ENCODE measurements at places on chromosomes 3 and 15. TPM values are rescaled to one million over a fixed set of nuclear protein-coding genes. Genes with fewer than 3 reads are reported as not detected.

Gene KIF7
- 13.9 TPM for total RNA-seq

Gene PLA2G4D
- not detected for total RNA-seq

Gene TRIM42
- not detected for total RNA-seq

Gene GRK7
- total RNA-seq, result not detected

GRCh38 chr3:122215592-122216298 is 32.3 kb downstream of the CASR start:
- H3K4me3 ChIP-seq, result no peak overlapping the region
- peaks cover 13% of the 10 kb centered on the region for H3K27me3 ChIP-seq
- no peaks in the 10 kb centered on the region for H3K4me1 ChIP-seq

DNA sequence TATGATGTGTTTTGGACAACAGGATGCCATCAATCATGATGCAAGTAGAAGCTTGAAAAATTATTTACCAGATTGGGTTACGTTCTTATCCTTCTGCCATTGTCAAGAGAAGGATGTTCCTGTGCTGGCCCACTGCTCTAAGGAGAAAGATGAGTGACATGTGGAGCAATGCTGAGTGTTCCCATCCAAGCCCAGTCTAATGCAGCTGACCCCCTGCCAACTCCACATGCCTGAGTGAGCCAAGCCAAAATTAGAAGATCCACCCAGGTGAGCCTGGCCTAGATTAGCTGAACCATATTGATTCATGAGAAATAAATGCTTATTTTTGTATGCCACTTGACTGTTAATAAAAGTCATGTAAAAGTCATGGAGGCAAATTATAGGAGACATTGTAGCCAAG is 446.5 kb downstream of the CNTN3 start:
- H3K27me3 ChIP-seq, result no peaks in the 10 kb centered on the region
- no peaks in the 10 kb centered on the region for H3K36me3 ChIP-seq
- no peaks in the 10 kb centered on the region for H3K4me1 ChIP-seq
- no peak overlapping the region for H3K27ac ChIP-seq
- DNase-seq, result no peak

DNA sequence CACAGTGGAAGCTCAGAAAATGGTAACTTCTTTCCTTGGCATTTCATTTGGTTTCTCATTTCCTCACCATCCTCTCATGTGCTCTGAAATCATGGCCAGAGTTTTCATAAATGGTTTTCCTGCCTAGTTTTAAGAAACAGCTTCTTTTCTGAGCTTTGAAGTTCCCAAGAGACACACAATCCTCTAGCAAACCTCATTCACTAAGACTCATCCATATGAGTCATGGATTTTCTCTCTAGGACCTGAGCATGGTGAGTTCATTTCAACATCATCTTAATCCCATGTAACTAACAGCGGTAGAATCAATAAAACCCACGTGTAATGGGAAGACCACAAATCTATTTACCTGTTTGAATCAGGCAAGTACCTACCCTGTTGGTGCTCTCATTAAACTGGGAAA is 274.5 kb upstream of the LRTM1 start:
- H3K4me1 ChIP-seq, result peaks cover 19% of the 10 kb centered on the region
- no peaks in the 10 kb centered on the region for H3K27me3 ChIP-seq
- no peaks in the 10 kb centered on the region for H3K36me3 ChIP-seq

- peak; percentile 57 for DNase-seq
- peaks cover 27% of the 10 kb centered on the region for H3K4me1 ChIP-seq
- H3K4me3 ChIP-seq, result no peak overlapping the region
- peaks cover 22% of the 10 kb centered on the region for H3K36me3 ChIP-seq
- no peak overlapping the region for H3K27ac ChIP-seq
Observed at GRCh38 chr3:127611251-127611650, 13.0 kb downstream of the MCM2 start.

- H3K27me3 ChIP-seq, result no peaks in the 10 kb centered on the region
- no peak for DNase-seq
- H3K4me1 ChIP-seq, result peaks cover 42% of the 10 kb centered on the region
- no peak overlapping the region for H3K4me3 ChIP-seq
- H3K27ac ChIP-seq, result no peak overlapping the region
Observed at GRCh38 chr3:125398952-125399351, 23.8 kb upstream of the ZNF148 start.

DNA sequence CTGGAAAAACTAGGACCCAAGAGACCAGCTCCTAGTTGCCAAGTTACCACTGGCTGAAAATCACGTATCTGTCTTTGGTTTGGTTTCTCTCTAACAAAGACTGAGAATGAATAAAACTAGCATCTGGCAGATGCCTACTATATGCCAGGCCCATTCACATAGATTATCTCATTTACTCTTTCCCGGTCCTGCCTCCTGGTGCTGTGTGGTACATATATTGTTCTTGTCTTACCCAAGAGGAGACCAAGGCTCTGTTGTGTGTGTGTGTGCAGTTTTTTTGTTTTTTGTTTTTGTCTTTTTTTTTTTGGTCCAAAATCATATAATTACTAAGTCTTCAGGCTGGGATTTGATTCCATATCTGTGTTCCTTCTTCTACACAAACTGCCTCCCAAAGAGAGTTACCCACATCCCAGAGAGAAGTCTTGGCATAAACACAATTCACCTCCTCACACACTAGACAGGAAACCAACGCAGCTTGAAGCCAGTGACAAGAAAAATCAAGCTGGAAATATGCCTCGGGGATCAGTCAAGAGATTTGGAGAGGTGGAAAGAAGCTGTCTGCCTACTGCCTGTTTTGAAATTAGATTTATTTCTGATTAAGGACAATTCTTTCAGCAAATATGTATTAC is 891 bp downstream of the AHSG start:
- H3K36me3 ChIP-seq, result no peaks in the 10 kb centered on the region
- H3K4me1 ChIP-seq, result peaks cover 38% of the 10 kb centered on the region
- H3K27me3 ChIP-seq, result peaks cover 9% of the 10 kb centered on the region
- no peak for DNase-seq
- no peak overlapping the region for H3K4me3 ChIP-seq

DNA sequence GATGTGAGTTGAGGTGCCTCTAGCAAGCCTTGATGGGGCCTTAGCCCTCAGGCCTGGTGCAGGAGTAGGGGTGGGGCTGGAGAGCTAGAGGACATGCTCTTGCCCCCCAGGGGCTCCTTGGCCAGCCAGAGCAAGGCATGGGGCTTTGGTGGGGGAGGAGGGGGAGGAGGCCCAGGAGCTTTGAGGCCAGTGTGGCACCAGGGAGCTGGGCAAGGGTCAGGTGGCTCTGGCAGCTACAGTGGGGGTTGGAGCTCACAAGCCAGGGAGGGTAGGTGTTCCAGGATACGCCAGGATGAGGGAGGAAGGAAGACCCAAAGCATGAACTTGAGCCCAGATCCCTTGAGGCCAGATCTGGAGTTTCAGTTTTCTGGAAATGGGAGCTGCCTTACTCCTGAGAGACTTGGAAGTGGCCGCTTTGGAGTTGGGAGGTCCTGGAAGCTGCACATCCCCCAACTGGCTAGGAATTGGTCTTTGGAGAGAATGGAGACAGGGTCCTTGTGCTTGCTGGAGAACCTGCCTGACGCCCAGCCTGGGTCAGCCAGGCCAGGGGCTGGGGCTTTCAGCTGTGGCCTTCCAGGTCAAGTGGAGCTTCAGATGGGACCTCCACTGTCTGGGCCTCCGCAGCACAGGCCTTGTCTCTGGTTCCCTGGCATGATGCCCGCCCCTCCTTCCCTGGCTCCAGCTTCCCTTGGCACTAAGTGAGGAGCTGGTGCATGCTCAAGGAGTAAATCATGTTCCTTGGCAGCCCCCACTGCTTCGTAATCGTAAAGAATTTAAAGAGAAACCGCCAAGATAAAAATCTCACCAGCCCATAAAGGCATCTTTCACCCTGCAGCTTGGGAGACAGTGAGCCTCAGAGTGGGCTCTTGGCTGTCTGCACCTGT is 8.7 kb downstream of the SEMA3F start:
- H3K27me3 ChIP-seq, result no peaks in the 10 kb centered on the region
- peak overlapping the region; percentile 93 for H3K27ac ChIP-seq
- H3K4me1 ChIP-seq, result peaks cover 74% of the 10 kb centered on the region
- H3K36me3 ChIP-seq, result no peaks in the 10 kb centered on the region
- peak overlapping the region; percentile 28 for H3K4me3 ChIP-seq

GRCh38 chr15:83592370-83593040 is 61.4 kb upstream of the ADAMTSL3 start:
- DNase-seq, result no peak
- no peak overlapping the region for H3K27ac ChIP-seq
- no peaks in the 10 kb centered on the region for H3K27me3 ChIP-seq
- no peak overlapping the region for H3K4me3 ChIP-seq
- H3K36me3 ChIP-seq, result no peaks in the 10 kb centered on the region

GRCh38 chr15:48469681-48470080 is 138.5 kb downstream of the DUT start:
- no peaks in the 10 kb centered on the region for H3K27me3 ChIP-seq
- DNase-seq, result no peak
- peak overlapping the region; percentile 93 for H3K27ac ChIP-seq
- no peak overlapping the region for H3K4me3 ChIP-seq
- peaks cover 82% of the 10 kb centered on the region for H3K36me3 ChIP-seq

- no peak overlapping the region for H3K27ac ChIP-seq
- no peak for DNase-seq
- H3K4me1 ChIP-seq, result peaks cover 19% of the 10 kb centered on the region
- no peak overlapping the region for H3K4me3 ChIP-seq
- H3K27me3 ChIP-seq, result peaks cover 2% of the 10 kb centered on the region
Observed at GRCh38 chr3:55491296-55491816, 4.2 kb upstream of the WNT5A start.

- H3K4me1 ChIP-seq, result peaks cover 39% of the 10 kb centered on the region
- peaks cover 1% of the 10 kb centered on the region for H3K27me3 ChIP-seq
- H3K4me3 ChIP-seq, result no peak overlapping the region
- no peak for DNase-seq
- no peak overlapping the region for H3K27ac ChIP-seq
Observed at GRCh38 chr3:122941228-122942206, 86.0 kb downstream of the SEMA5B start.

DNA sequence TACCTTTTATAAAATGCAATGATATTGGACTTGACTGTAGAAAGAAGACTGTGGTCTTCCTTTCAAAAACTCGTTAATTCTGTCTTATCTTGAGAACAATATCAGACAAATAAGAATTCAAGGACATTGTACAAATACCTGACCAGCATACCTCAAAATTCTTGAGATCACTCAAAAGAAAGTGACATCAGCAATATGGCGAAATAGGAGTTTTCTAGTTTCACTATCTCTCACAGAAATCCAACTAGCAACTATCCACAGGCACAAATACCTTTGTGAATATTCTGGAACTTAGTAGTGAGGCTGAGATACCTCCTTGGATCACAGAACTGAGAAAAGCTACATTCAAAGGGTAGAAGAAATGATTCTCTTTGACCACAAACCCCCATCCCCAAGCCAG is 419.7 kb downstream of the ZNF385D start:
- H3K4me3 ChIP-seq, result no peak overlapping the region
- peaks cover 20% of the 10 kb centered on the region for H3K4me1 ChIP-seq
- H3K36me3 ChIP-seq, result no peaks in the 10 kb centered on the region
- H3K27ac ChIP-seq, result no peak overlapping the region
- no peak for DNase-seq

- no peak for DNase-seq
- peak overlapping the region; percentile 72 for H3K27ac ChIP-seq
- peaks cover 21% of the 10 kb centered on the region for H3K4me1 ChIP-seq
- no peaks in the 10 kb centered on the region for H3K27me3 ChIP-seq
Observed at GRCh38 chr3:43759297-43759782, 68.6 kb downstream of the ABHD5 start.

DNA sequence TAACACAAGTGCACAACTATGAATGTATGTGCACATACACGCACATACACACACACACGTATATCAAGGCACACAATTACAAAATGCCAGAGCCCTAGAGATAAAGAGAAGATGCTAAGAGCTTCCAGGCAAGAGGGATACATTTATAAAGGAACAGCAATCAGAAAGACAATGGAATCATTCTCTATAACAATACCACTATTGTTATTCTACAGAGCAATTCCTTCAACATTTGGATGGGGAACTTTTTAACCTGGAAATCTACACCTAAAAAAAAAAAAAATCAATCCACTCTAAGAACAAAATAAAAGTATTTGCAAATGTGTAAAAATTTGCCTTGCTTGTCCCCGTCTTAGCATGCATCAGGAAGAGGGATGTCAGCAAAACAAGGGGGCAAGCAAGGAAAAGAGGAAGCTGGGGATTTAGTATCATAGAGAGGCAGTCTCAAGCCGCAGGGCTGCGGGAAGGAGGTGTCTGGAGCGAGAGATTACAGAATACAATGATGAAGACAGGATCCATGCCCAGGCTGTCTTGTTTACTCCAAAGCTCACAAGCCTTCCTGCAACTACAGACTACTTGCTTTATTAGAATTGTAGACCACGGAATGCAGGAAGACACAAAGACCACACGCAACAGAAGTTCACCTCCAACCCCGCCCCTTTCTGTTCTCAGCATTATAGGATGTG is 220.2 kb downstream of the NTRK3 start:
- no peak overlapping the region for H3K27ac ChIP-seq
- H3K4me1 ChIP-seq, result no peaks in the 10 kb centered on the region
- H3K36me3 ChIP-seq, result no peaks in the 10 kb centered on the region
- H3K27me3 ChIP-seq, result peaks cover 5% of the 10 kb centered on the region
- DNase-seq, result no peak

DNA sequence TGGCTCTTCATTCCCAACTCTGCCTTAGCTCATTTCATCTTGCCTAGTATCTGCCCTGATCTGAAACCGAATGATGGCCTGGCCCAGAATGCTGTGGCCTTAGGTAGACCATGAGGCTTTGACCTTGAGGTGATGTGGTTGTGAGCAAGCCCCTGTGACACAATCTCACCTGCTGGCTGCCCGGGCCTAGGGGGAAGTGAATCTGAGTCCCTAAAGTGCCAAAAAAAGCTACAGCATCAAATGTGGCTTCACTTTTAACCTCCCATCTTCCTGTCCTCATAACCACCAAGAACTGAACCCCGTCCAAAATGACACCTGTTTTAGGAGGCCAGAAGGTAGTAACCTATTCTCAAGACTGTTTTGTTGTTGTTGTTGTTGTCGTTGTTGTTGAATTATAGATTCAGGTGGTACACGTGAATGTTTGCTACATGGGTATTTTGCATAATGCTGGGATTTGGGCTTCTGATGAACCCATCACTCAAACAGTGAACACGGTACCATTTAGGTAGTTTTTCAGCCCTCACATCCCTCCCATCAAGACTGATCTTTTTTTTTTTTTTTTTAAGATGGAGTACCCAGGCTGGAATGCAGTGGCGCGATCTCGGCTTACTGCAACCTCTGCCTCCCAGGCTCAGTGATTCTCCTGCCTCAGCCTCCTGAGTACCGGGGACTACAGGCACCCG is 54.6 kb downstream of the MCCC1 start:
- no peaks in the 10 kb centered on the region for H3K27me3 ChIP-seq
- no peak overlapping the region for H3K4me3 ChIP-seq
- DNase-seq, result no peak
- H3K27ac ChIP-seq, result no peak overlapping the region
- H3K36me3 ChIP-seq, result peaks cover 31% of the 10 kb centered on the region

GRCh38 chr3:42159706-42160472 is 68.7 kb downstream of the TRAK1 start:
- H3K4me1 ChIP-seq, result peaks cover 35% of the 10 kb centered on the region
- H3K27me3 ChIP-seq, result no peaks in the 10 kb centered on the region
- no peak for DNase-seq
- no peak overlapping the region for H3K4me3 ChIP-seq

GRCh38 chr15:81235276-81236123 is 38.8 kb downstream of the IL16 start:
- no peak overlapping the region for H3K4me3 ChIP-seq
- H3K27me3 ChIP-seq, result peaks cover 1% of the 10 kb centered on the region
- H3K27ac ChIP-seq, result peak overlapping the region; percentile 27
- no peak for DNase-seq
- H3K36me3 ChIP-seq, result peaks cover 4% of the 10 kb centered on the region

Measured in chondrocyte (in vitro differentiated cells).